Posterior vena cava (tissue), 2 donors: ENCODE measurements at places on chromosomes 4 and X. TPM values are rescaled to one million over a fixed set of nuclear protein-coding genes. Genes with fewer than 3 reads are reported as not detected.

DNA sequence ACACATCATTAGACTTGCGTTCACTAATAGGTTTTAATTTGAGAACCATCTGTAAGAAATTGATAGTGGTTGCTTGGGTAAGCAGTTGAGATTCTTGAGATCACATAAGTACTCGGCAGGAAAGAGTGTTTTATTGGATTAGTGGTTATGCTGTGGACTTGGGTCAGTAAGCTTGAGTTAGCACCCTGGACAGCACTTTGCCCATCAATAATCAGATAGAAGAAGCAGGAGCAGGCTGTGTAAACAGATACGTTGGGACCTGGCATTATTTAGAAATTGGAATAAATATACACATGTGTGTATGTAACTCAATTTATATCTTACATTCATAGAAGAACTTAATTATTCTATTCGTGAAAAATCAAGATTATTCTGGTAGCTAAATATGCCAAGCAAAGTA lies 357.5 kb upstream of the SMIM31 start:
- DNase-seq, result no peak

Gene STPG2
- 0.19 TPM for total RNA-seq

DNA sequence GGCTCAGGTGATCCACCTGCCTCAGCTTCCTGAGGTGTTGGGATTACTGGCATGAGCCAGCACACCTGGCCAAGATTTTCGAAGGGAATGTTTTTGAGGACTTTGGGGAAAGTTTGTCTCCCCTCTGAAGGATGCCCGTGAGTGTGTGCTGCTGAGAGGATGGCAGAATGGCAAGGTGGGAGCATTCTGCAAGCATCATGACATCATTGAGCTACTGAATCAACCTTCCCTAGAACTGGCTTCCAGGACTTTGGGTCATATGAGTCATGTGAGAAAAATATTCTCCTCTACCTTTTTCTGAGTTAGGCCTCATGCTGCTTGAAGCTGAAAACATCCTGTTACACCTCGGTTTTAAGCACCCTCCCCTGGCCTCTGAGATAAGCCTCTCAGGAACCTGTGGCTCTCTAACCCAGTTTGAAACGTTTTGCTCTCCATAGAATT lies 31.0 kb downstream of the TMEM131L start:
- no peak for DNase-seq

DNA sequence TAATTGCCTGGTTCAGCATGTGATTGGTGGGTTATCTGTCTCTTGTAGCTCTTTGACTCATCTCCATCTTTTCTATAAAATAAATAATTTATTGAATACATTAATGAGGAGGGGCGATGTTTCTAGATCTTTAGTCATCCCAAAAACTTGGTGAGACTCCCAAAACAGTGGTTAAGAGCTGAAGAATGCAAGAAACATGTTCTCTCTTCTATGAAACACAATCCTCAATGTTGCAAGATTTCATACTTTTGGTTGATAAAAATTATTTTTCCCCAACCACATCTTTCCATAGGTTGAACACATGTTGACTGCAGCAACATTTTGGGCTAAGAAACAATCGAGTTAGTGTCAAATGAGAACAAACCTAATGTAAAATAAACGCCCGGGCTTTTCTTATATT lies 1.2 kb upstream of the TMEM47 start:
- DNase-seq, result no peak

- no peak for DNase-seq
Observed at GRCh38 chrX:19642241-19643109, 127.2 kb upstream of the MAP3K15 start.

DNA sequence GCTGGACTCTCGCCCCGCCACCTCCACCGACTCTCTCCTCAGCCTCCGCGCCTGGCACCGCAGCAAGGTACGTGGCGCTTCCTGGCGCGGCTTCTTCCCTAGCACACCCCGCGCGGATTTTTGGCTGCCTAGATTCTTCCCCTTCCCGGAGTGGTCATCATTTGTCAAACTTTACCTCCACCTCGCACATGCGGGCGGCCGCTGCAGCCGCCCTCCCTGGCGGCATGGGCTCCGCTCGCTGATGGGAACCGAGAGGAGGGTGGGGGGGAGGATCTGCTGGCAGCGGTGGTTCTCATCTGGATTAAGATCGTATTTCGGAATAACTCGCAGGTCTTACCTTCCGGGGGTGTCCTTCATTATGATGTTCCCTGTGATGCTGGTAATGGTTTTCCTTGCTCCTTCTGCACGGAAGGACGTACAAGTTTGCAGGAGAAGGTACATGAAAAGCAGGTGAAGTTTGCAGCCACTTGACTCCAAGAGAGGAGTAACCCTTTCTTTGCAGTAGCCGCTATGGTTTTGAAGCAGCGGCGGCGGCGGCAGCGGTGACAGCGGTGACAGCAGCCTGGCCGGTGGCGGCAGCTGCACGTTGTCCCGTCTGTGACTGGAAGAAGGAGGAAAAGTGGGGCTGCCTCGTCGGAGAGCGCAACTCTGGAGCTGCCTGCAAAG lies 2183.9 kb upstream of the TENM3 start:
- DNase-seq, result peak; percentile 76

DNA sequence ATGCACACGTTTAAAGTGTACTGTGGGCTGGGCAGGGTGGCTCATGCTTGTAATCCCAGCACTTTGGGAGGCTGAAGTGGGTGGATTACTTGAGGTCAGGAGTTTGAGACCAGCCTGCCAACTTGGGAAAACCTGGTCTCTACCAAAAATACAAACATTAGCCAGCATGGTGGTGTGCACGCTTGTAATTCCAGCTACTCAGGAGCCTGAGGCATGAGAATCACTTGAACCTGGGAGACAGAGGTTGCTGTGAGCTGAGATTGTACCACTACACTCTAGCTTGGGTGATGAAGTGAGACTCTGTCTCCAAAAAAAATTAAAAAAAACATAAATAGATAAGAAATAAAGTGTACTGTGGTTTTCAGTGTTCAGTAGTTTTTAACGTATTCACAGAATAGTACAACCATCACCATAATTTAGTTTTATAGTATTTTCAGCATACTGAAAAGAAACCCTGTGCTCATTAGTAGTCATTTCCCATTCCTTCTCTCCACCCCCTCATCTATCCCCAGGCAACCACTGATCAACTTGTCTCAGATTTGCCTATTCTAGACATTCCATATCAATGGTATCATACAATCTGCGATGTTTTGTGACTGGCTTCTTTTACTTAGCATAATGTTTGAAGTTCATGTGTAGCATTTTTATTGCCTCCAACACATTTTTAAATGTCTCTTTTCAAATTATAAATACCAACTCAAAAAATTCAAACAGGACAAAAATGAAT lies 19.1 kb downstream of the SLAIN2 start:
- no peak for DNase-seq

GRCh38 chrX:100687546-100687945 lies 43.5 kb downstream of the SRPX2 start:
- DNase-seq, result no peak

Gene LRPAP1
- 147 TPM for total RNA-seq

GRCh38 chr4:102869569-102870197 lies 891 bp downstream of the CISD2 start:
- no peak for DNase-seq

Gene MAGEA4
- total RNA-seq, result not detected

DNA sequence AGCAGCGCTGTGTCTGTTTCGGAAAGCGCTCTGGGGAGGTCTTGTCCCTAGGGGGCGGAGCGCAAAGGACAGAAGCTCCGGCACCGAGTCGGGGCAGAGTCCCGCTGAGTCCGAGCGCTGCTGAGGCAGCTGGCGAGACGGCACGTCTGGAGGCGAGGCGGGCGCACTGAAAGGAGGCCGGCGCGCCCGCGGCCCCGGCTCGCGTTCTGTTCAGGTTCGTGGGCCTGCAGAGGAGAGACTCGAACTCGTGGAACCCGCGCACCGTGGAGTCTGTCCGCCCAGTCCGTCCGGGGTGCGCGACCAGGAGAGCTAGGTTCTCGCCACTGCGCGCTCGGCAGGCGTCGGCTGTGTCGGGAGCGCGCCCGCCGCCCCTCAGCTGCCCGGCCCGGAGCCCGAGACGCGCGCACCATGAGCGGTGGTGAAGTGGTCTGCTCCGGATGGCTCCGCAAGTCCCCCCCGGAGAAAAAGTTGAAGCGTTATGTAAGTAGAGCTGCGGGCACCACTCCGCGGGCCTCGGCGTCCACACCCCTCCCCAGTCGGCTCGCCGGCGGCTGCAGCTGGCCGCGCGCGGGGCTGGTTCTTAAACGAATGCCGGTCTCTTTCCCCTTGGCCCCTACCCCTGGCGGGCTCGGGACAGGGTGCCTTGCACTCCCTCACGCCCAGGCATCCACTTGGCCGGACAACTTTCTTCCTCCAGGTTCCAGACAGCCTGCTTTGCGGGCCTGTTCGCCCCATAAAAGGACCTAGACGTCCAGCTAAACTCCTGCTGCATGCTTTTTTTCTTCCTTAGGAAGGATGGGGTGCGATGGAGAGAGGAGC lies at the start of gene GAB1:
Gene GAB1 (plus strand): TSS at position 96 of the 819 bp plus-strand sequence. CDS start 313 bp downstream, at position 409.
- peak; percentile 93 for DNase-seq

DNA sequence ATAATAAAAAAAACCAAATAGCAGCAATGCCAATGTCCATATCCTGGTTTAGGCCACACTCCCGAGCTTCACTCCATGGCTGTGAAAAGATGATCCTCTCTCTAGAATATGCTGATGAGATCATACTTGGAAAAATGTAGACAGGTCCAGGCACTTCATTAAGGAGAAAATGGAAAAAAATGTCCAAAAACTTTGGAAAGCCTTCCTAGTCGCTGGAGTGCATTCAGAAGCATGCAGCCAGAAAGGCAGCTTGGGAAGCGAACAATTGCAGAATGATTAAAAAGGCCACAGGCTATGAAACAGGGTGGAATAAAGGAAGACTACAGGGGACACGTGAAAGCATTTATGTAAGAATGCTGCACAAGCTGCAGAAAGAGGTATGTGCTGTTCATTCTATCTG lies 165.6 kb upstream of the HCCS start:
- DNase-seq, result no peak

GRCh38 chr4:106687026-106687425 lies 318.4 kb upstream of the GIMD1 start:
- no peak for DNase-seq

Gene WDFY3
- 105 TPM for total RNA-seq

DNA sequence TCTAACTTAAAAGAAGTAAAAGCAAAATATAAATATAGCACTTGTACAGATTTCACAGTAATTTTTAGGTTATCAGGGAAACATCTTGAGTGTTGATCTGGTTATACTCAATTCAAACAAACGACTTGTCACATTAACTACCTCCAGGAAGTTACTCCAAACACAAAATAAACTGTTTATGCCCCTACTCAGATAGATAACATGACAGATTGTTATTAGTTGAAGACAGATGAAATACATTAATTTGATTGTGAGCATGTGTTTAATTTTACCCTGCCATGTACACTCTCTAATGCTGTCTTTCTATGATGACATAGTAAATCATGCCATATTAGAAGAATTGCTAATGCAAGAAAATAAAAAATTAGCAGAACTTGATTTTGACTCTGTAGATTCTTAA lies 88.0 kb downstream of the RAB28 start:
- DNase-seq, result no peak

DNA sequence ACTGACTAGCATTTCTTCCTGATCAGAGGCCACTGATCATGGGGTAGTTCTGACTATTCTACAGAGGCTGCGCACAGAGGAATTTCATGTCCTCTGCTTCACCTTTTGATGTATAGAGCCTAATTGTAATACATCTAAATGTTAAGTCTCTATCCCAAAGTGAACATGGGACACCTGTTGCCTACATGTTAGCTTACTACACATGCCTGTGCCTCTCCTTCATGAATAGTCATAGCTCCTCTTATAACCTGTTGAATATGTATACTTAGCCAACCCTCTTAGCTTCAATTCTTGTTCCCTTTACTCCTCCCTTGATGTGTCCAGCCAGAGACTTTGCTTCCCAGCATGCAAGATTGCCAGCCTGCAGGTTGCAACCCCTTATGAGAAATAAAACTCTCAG lies 9.6 kb upstream of the THOC2 start:
- no peak for DNase-seq

Gene SAGE1
- not detected for total RNA-seq

DNA sequence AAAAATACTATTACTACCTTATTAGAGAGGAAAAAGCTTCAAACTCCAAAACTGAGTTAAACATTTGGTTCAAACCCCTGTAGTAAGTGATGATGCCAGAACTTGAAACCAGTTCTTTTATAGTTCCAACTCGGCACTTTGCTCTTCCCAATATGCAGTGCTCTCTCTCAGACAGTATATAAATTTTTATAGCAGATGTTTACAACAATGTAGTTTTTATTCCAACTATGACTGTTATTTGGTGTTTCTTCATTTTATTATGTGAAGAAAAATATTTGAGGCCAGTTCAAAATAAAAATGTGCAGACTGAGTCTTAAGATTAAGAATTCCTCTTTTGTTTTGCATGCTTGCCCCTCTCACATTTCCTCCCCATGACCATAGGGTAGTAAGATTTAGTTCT lies 2.9 kb upstream of the PPP4R3C start:
- DNase-seq, result no peak

GRCh38 chr4:104901438-104901837 lies 245.2 kb upstream of the TET2 start:
- no peak for DNase-seq

Gene GPC3
- total RNA-seq, result 13.5 TPM

- DNase-seq, result no peak
Observed at GRCh38 chr4:186227221-186227620, at the start of gene KLKB1. KLKB1 (plus strand) TSS chr4:186227507; CDS start chr4:186228196, 689 bp downstream.

GRCh38 chr4:134465417-134465816 lies 263.8 kb upstream of the PABPC4L start:
- no peak for DNase-seq

DNA sequence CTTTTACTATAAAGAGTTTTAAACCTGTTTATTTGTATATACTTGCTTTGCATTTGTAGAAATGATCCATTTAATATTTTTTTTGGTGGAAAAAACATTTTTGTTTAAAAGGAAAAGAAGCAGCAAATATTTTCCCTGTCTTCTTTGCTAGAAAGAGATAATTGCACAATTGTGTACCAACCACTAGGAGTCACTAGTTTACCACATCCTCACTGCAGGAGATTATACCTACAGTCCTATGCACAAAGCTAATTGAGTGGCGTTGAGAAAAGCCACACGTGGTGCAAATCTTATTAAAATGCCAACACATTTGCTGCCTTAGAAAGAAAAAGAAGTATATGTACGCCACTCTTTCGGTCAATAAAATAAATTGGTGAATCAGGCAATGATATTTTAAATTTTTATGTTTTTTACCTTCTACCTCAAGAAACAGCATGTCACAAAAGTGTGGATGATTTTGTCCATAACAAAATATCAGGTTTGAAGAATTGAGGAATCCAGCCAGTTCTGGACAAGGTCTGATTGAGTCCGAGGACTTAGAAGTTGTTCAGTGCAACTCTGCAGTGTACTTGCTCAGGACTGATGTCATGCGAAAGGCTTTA lies 102.9 kb downstream of the GRXCR1 start:
- DNase-seq, result no peak

Gene CAMK2D
- 67.2 TPM for total RNA-seq

Gene USP27X
- total RNA-seq, result 2.1 TPM

Gene RXFP1
- 7.8 TPM for total RNA-seq

Gene CHRNA9
- total RNA-seq, result not detected

- DNase-seq, result no peak
Observed at GRCh38 chr4:48046059-48046458, 29.5 kb downstream of the NIPAL1 start.

DNA sequence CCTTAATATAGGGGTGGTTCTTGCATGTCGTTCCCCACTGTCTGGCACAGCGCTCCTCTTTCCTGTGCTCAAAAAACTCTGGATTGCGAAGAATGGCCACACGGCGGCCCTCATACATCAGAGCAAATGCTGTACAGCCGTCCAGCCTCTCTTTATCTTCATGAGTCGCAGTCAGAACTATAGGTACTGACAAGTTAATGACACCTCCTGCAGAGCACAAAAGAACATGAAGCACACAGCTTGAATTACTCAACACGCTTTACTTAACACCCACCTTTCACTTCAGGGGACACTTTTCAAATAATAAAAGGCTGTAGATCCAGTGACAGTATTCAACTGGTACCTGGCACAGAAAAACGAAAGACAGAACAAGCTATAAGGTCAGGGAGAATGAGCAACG lies 65.3 kb downstream of the PAPSS1 start:
- DNase-seq, result no peak
